ENCODE measurements at places on chromosomes 4 and X.
A peak's percentile ranks its signal among the peaks of the same experiment; 100 is the strongest.

DNA sequence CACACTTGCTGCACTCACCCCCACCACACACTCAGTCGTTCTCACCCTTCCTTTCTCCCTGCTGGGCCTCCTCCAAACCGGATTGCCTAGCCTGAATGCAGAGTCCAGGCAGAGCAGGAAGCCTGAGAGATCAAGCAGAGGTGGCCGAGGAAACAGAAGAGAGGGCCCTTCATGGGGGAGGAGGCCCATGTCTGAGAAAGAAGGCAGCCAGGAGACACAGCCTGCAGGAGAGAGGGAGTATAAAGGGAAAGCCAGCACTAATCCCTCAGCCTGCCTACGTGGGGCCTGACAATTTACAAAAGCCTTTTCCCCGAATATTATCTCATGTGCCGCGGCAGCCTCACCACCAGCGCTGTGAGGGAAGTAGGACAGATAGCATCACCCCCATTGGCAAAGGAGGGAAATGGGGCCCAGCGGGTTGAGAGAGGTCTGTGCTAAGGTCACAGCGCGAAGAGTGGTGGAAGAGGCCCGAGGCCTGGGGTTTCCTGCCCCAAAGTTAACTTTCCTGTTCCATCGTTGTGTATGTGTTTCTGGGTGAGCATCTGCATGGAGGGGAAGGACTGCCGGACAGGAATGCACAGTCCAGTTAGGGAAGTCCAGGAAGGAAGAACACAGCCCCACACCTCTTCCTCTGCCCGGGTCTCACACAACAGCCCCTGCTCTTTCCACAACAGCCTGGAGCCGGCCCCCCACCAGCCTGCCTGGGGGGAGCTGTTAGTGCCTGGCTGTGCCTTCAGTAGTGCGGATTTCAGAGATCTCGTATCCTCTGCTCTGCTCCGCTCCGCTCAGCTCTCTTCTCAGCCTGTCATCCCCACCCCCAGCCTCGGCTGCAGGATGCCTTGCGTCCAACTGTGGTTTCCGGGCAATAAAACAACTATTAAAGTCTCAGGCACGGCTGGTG is 50.9 kb upstream of the BCOR start:
- DNase-seq, result no peak

DNA sequence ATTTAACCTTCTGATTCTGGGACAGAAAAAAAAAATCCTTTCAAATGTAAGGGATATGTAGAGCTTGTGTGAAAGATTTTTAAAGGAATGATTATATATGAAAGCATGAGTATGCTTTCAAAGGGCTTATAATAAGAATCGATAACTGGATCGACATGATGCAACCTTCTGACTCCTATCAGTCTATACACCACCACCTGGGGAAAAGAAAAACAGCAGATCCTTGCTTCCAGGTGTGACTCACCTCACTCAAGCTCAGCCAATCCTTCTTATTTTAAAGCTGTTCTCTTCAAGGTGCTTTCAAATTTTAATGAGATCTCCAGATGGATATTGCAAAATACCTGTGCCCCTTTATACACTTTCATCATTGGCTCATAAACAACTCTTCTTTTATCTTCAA is 102.1 kb upstream of the EDNRA start:
- no peak for DNase-seq

GRCh38 chrX:20315140-20315539 is 48.4 kb upstream of the RPS6KA3 start:
- DNase-seq, result no peak

DNA sequence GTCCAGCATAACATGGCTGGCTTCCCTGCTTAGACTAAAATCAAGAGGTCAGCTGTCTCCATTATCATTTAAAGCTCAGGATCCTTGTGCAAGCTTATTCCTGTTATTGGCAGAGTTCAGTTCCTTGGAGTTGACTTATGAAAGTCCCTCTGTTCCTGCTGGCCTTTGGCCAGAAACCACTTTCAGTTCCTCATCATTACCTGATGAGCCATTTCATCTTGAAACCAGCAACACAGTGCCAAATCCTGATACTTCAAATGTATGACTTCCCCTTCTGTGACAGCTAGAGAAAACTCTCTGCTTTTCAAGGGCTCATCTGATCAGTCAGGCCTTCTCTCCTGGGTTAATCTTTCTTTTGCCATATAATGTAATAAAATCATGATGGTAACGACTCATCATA is 110.6 kb upstream of the FSTL5 start:
- peak; percentile 4 for DNase-seq

DNA sequence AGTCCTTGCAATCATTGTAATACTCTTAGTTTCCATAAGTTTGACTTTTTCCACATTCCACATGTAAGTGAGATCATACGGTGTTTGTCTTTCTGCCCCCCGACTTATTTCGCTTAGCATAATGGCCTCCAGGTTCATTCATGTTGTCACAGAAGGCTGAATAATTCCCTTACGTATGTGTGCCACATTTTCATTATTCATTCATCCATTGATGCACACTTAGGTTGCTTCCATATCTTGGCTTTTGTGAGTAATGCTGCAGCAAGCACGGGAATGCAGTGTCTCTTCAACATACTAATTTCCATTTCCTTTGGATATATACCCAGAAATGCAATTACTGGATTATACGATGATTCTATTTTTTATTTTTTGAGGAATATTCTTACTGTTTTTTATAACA is 22.0 kb upstream of the VEGFC start:
- no peak for DNase-seq

DNA sequence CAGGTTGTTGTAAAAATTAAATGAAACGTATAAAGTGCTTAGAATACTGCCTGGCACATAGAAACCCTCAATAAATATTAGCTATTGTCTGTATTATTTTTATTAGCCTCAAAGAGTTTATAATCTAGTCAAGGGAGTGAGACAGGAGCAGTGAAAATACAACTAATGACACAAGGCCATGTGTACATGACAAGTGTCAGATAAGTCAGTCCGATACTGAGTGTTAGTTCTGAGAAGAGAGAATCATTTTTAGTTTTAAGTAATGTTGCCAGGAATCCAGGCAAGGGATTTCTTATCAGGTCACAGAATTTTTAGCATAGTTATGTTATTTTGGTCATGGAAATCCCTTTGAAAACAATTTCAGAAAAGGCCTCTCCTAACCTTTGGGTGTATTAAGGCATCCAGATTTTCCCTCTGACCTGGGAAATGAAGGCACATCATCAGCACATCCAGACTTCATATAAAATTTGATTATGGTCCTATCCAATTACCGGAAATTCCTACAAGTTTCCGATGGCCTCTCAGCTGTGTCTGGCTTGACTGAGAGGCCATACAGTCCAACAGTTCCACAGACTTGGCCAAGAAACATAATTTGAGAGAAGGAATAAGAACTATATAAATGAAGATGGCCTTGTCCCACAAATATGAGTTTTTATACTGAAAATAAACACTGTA is 35.7 kb downstream of the PPARGC1A start:
- DNase-seq, result no peak

- DNase-seq, result no peak
Measured at GRCh38 chr4:80586716-80587115, 251.2 kb downstream of the CFAP299 start.

GRCh38 chrX:16278927-16279326 is 111.6 kb downstream of the MAGEB17 start:
- no peak for DNase-seq

GRCh38 chrX:11264925-11265324 is 28.3 kb upstream of the AMELX start:
- no peak for DNase-seq

DNA sequence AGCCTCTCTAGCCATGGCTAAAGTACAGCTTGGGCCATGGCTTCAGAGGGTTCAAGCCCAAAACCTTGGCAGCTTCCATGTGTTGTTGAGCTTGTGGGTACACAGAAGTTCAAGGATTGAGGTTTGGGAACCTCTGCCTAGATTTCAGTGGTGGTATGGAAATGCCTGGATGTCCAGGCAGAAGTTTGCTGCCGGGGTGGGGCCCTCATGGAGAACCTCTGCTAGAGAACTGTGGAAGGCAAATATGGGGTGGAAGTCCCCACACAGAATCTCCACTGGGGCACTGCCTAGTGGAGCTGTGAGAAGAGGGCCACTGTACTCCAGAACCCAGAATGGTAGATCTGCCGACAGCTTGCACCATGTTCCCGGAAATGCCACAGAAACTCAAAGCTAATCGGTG is 59.5 kb downstream of the NEXMIF start:
- no peak for DNase-seq

GRCh38 chr4:186724864-186725468 is 1.3 kb upstream of the FAT1 start:
- DNase-seq, result no peak

- no peak for DNase-seq
Measured at GRCh38 chr4:144899393-144899792, 198.6 kb downstream of the ANAPC10 start.

- no peak for DNase-seq
Measured at GRCh38 chr4:128521648-128522111, 234.1 kb upstream of the PGRMC2 start.

GRCh38 chrX:40130207-40130606 is 32.4 kb upstream of the BCOR start:
- DNase-seq, result no peak

- DNase-seq, result no peak
Measured at GRCh38 chr4:36206603-36207311, 37.6 kb downstream of the ARAP2 start.

DNA sequence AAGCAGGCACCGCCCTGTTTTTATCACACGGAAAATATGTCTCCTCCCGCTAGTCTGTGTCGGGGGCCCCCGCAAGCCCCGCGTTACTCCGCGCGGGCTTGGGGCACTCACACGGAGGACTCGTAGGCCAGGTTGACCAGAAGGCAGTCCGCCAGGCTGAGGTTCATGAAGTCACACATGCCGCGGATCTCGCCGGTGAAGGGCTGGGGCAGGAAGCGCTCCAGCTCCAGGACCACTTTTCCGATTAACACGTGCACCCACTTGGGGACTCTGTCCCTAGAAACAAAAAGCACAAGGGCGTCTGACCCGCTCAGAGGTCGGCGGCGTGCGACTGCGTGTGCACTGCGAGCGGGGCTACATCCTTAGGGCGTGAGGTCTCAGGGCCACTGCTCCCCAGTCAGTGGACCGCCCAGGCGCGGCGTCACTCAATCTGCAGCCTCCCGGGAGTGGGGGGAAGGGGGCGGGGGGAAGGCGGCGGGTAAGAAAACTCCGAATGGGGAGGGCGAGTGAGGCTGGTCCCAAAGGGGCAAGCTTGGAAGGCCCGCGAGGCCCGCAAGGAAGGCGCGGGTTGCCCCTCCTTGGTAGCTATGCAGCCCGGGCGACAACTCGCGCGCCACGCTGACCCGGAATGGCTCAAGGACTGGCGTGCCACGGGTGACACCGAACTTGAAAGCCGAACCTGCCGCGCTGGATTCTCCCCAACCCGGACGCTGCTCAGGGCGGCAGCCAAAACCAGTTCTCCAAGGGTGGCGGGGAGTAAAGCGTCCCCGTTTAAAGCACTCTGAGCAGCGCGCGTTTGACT is 722 bp downstream of the NAAA start:
- peak; percentile 82 for DNase-seq

DNA sequence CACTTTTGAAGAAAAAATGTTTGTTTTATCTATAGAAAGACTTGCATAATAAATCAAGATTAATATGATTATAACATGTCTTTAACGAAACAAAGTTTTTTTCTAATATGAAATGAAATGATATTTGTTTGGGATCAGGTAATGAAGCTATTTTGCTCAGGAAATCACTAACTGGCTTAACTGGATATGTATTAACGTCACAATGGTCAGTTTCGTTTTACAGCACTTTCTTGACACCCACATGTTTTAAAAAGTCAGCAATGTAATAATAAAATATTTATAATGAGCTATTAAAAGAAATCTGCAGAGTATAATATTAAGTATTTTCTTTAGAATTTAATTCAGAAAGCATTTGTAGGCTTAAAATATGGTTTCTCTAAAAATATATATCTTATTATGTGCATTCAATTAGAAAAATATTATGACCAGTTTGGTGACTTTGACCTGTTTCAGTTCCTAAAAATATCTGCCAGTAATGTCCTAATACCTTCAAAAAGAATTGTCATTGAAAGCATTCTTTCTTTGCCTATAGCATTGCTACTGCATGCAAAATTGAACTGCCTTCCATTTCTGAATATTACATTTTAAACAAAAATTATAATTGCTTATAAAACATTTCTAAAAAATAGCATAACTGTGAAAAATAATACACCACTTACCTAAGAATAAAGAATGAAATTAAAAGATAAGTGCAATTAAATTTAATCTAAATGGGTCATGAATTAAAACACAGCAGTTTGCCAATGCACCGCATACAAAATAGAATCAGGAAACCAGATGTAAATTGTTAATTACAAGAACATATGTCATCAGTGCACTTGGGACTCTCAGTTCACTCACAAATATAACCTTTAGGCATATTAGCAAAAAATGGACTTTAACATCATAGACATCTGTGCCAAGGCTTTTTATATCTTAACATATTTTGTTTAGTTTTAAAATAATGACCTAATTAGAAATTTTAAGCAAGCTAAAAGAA is 31.6 kb downstream of the TIGD2 start:
- DNase-seq, result no peak

DNA sequence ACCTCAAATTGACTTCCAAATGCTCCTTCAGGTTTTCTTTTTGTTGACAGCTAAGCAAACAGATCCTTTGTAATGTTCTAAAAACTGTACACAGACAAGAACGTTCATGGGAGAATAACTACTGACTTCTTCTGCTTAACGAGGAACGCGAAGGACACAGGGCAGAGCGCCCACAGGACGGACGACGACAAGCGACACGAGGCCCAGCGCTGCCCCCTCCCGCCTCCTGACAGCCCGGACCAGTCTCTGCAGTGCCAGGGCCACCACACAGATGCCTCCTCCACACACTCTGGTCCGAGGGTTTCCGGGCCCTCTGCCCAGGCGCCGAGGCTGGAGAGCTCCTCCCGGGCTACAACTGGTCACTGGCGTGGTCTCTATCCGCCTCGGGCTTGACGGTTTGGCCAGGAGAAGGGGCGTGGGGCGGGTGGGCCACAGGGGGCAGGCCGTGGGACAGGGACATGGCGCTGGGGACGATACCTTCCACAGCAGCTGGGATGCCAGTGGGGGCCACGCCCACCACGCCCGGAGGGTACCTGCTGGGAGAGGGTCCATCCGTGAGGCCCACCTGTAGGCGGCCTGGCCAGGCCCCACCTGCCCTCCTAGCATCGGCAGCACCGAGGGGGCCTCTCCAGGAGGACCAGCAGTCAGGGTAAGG is 36.9 kb downstream of the CTBP1 start:
- no peak for DNase-seq

Measured in CD4-positive, alpha-beta T cell treated with Interferon alpha-2 for 1 hour (primary cell).